Bronchial epithelial cell (primary cell): ENCODE measurements at places on chromosomes 16 and 17. TPM values are rescaled to one million over a fixed set of nuclear protein-coding genes. Genes with fewer than 3 reads are reported as not detected.

- DNase-seq, result no peak
Observed at GRCh38 chr16:57585051-57585687, 42.7 kb downstream of the ADGRG5 start.

DNA sequence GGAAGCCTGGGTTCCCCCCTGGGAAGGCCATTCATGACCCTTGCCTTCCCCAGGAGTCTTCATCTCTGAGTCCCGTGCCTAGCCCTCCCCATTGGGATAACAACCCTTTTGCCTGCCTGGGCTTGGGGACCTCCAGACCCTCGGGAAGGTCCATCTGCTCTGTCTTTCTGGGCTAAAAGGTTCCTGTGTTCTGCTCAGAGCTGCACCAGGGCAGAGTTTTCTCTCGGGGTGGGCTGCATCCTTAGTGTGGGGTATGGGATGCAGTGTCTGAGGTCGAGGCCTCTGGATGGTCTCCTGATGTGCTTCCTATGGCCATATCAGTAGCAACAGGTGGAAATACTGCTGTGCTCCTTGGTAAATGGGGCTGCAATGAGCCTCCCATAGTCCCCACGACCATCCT, 22.9 kb upstream of the PLLP start:
- DNase-seq, result no peak

- no peak for DNase-seq
Observed at GRCh38 chr17:74008196-74008595, 195.3 kb upstream of the RPL38 start.

DNA sequence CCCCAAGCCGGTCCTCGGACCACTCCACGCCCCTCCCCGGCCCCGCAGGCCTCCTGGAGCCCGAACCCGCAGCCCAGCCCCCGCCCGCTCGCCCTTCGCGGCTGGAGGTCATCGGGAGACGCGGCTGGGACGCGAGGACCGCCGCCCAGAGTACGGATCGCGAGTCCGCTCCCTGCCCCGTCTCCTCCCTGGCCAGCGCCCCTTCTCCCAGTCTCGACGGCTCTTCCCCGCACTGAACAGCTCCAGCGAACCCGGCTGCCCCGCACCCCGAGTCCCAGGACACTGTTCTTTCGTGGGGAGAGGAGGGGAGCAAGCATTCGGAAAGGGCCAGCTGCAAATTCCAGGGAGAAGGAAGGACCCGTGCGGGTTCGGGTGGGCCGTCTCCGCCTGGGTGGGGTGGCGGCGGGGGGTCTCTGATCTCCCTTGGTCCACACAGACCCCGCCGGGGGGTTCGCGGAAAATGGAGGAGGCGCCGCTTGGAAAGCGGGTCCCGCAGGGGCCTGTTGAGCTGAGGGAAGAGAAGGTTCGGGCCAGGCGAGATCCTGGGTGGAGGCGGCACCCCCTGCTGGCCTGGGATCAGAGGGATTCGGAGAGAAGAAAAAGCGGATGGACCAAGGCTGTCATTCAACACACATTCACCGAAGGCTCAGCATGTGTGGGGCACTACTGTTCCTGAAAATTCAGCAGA, 632 bp upstream of the RTN4RL1 start:
- DNase-seq, result peak; percentile 55

DNA sequence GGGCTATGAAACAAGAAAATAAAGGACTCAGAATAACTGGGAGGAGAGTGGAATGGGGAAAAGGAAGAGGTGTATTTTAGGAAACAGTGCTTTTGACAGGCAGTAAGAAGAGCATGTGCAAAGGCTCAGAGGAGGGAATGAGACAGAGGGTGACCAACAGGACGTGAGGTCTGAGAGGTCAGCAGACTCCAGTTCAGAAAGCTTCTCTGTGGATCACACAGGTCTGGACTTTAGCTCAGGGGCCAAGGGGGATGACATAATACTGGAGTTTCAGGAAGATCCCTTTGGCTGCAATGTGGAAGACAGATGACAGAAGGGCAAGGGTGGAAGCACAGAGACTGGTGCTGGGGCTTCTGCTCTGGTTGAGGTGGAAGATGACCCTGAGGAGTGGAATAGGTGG, 489.9 kb upstream of the CDH5 start:
- DNase-seq, result no peak

Gene ANKRD40CL
- total RNA-seq, result not detected in 2 replicates

- peak; percentile 72 for DNase-seq
Observed at GRCh38 chr16:54673313-54673712, 257.4 kb upstream of the IRX5 start.

DNA sequence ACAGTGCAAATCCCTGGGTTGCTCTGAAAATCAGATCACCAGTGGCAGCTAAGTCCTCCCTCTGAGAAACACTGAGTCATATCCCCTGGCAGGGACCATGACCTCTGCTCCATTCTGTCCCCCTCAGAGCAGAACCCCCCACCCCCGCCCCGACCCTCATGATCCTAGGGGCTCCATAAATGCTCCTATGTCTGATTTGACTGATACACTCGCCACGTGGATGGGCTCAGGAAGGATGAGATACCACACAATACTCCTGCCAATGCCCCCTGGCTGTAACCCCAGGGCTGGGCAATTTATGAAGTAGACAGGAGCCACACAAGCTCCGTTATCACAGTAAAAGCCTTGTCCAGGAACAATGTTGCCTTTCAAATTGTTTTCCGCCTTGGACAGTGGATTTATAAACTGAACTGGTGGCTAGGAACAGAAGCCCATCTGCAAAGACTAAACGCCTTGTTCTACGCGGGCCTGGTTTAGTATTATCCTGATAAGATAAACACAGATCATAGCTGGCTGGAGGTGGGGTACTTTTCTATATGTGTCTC, 394.8 kb downstream of the SLC39A11 start:
- no peak for DNase-seq

DNA sequence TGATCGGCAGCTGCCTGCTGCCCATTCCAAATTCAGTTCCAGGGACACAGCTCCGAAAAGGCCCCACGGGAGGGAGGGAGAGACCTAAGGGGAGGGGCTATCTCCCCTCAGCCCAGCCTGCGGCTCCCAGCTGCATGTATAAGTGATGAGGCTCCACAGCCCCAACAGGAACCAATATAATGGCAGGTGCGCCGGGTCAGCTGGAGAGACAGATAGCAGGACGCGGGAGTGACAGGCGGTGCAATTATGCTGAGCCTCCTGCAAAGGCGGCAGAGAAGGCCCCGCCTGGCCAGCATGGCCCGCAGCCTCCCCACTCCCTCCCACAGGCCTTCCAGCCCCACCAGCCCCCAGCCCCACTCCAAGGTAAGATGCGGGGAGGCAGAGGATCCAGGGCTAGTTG, 8.1 kb upstream of the C1QL1 start:
- no peak for DNase-seq
